AG04450 (cell line): ENCODE measurements at places on chromosomes 13 and 19. TPM values are rescaled to one million over a fixed set of nuclear protein-coding genes. Genes with fewer than 3 reads are reported as not detected.

DNA sequence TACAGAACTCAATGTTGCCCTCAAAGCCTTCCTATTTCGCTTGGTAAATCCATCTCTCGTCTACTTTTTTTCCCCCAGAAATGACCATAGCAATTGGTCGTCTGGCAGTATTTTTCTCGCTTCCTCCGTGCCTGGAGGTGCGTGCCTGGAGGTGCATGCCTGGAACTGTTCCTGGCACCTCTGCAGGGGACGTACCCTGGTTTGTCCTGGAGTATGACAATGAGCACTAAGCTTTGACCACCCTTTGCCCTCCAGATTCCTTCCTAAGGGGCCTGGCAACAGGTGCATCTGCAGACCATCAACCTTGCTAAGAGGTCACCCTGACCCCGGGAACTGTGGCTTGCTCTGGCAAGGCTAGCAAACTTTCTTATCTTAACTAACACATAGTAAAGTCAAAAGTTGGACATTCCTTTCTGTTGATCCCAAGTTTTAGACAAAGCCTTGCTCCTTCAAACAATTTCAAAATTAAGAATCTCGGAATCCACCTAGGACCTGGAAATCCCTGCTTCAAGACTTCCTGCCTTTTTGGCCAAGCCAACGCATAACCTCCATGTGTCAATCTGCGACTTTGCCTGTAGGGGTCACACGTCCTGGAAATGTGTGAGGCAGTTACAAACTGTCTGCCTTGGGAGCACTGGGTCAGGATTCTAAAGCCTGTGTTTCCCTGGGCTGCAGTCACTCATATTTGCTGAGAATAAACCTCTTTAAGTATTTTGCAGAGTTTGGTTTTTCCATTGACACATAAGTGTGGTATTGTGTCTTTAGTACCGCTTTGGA is 28.8 kb upstream of the TUBGCP3 start:
- DNase-seq, result no peak

- no peak for DNase-seq
These were observed 108.0 kb downstream of the URI1 start for GRCh38 chr19:30049846-30050667.

- DNase-seq, result no peak
These were observed 18.6 kb downstream of the GJA3 start for GRCh38 chr13:20142023-20142926.

DNA sequence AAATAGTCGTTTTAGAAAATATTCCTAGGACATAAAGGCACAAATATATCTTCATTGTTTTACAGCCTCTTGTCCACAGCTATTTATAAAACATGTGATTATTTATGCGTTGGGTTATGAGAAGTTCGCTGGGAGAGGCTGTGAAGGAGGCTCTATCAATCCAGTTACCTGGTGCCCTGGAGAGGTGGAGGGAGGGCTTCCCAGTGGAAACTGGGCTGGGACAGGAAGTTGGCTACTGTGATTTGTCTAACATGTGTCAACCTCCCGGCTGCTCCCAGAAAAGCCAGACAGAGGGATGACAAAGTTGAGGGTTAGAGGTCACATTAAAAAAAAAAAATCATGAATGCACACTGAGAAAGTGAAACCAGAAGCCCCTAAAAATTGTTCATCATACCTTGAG is 346.5 kb downstream of the ZNF536 start:
- DNase-seq, result no peak

DNA sequence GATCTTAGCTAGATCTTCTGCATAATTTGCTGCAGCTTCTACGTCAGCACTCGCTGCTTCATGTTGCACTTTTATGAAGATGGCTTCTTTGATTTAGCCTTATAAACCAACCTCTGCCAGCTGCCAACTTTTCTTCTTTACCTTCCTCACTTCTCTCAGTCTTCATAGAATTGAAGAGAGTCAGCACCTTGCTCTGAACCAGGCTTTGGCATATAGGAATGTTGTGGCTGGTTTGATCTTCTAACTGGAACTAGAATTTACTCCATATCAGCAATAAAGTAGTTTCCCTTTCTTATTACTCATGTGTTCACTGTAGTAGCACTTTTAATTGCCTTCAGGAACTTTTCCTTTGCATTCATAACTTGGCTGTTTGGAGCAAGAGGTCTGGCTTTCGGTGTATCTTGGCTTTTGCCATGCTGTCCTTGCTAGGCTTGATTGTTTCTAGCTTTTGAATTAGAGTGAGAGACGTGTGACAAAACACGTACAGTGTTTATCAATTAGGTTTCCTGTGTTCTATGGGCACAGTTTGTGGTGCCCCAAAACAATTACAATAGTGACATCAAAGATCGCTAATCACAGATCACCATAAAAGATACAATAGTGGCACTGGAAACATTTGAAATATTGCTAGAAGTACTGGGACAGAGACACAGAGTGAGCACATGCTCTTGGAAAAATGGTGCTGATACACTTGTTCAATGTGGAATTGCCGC is 50.7 kb downstream of the NDFIP2 start:
- DNase-seq, result no peak

DNA sequence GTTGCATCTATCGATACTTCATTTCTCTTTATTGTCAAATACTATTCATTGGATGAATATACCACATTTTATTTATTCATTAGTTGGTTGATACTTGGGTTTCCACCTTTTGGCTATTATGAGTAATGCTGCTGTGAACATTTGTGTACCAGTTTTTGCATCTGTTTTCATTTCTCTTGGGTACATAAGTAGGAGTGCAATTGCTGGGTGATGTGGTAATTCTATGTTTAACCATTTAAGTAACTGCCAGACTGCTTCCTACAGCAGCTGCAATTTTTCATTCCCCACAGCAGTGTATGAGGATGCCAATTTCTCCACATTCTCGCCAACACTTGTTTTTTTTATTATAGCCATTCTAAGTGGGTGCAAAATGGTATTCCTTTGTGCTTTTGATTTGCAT is 2.6 kb downstream of the KCNJ14 start:
- no peak for DNase-seq

DNA sequence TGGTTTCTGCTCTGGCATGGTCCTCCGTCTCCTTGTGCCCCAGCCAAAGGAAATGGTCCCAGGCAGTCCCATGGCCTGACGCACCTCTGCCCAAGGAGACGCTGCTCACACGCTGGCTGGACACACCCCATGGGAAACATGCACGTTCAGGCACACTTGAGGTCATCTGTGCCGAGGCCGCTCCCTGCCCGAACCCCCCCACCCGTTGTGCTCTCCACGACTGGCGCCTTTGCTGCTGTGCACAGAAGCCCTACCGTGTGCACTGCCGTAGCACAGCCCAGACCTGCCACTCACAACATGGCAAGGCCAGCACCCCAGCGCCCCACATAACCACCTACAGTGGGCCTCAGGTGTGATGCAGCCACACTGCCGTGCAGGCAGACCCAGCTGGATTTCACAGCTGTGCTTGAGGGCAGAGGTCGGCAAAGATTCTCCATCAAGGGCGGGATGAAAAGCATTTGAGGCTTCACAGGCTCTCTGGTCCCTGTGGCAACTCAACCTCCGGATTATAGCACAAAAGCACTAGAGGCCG is 65.7 kb downstream of the SPACA7 start:
- no peak for DNase-seq

GRCh38 chr19:37893845-37894575 is 12.4 kb downstream of the WDR87 start:
- DNase-seq, result no peak

DNA sequence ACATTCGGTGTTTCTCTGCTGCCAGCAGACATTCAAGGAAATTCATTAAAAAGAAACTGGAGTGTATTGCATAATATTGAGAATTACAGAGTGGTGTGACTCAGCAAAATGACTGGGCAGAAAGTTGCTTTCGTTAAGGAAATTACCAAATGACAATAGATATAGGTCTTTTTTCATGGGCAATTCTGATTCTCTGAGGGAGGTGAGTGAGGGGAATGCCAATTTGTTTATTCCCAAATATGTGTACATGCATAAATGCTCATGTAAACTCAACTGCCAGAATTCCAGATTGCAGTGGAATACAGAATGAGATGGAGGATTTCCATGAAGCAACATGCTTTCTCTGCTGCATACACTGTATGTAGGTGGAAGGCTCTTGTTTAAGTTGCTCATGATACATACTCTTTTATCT is 1730.1 kb downstream of the SLITRK5 start:
- DNase-seq, result peak; percentile 45

- DNase-seq, result no peak
These were observed 48.8 kb upstream of the RAP2A start for GRCh38 chr13:97385146-97385545.

DNA sequence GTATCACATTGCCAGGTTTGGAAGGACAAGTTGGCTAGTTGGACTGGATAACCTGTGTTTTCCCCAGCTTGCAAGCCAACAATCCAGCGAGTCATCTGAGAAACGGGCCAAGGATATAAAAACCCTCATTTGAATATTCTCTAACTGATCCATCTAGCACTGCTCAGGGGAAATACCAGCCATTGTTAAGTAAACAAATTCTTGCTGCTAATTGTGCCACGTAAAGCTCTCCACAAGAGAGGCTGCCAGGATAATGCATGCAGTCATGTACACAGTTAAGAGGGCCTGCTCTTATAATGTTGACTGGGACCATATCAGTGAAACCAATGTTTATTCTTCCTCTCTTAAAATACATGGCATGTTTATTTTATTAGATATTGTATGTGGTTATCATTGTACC is 663.2 kb upstream of the SGCG start:
- DNase-seq, result no peak

DNA sequence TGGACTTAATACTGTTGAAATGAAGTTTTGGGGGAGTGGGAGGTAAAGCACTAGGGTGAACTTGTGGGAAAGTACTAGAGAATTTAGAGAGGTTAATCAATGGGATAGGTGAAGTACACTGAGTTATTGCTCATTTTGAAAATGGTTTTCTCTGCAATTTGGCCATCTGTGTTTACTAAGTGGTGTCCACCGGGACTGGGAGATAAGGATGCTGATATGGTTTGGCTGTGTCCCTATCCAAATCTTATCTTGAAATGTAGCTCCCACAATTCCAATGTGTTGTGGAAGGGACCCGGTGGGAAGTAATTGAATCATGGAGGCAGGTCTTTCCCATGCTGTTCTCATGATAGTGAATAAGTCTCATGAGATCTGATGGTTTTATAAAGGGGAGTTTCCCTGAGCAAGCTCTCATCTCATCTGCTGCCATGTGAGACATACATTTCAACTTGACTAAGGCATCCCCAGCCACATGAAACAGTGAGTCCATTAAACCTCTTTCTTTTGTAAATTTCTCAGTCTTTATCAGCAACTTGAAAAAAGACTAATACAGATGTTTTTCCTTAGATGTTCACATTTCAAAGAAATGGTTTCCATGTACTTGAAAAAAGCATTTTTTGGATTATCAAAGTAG is 1569.4 kb upstream of the PRR20A start:
- DNase-seq, result no peak

GRCh38 chr13:42395086-42395821 is 123.3 kb downstream of the AKAP11 start:
- no peak for DNase-seq

- DNase-seq, result no peak
These were observed 26.5 kb downstream of the COMP start for GRCh38 chr19:18764591-18765051.

DNA sequence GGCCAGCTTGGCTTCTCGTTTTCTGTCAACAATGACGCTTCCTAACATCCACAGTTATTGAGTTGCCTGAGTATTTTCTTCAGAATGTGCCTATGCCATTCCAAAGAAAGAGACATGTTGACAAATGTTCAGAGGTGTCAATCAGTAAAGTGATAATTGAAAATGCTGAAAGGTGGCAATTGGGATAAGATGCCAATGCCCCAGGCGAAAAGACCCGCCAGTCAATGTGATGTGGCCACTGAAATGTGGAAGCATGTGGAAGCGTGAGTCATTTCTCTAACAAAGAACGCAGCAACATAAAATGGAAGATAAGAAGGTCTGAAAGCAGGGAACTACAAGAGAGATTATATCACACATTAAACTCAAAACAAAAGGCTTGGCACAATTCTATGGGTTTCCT is 882.2 kb upstream of the SLC10A2 start:
- DNase-seq, result no peak

DNA sequence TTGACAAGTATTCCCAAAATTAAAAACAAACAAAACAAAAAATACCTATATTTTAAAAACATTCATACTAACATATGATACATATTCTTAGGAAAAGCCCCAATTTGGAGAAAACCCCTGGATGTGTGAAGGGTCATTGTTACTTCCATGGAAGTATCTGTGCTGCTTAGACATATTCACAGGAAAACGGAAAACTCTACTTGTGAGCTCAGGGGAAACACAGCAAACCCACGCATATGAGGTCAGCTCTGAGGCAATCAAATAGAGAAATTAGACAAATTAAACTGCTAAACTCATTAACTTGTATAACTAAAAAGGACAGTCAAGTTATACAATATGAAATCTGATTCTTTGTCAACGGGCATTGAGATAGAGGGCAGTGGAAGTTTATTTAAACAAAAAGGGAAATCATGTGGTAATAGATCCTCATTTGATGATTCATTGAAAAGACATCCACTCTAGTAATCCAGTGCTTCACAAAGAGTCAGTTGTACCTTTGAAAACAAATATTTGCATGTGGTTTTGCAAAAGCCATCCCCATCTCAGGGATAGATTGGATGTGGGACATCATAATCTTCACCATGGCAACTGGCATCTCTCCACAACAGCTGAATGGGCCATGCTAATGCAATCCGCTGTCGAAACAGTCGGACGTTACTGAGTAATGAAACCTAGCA is 423.4 kb downstream of the ITGBL1 start:
- peak; percentile 0 for DNase-seq

- no peak for DNase-seq
These were observed 418 bp upstream of the ZNF709 start for GRCh38 chr19:12485052-12485416.

DNA sequence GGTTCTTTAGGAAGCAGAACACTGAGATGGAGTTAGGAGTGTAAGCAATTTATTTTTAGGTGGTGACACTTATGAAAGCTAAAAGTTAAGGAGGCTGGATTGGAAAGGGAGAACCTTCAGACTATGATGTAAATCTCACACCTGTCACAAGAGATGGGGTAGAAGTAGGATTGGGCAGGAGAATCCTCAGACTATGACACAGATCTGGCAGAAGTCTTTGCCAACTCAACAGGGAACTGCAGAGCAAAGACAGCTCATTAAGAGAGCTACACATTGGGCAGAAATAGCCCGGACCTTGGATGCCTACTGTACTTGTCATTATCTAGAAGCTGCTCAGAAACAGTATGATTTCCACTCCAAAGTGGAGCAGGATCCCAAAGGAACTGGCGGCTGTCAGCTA is 134.4 kb downstream of the DNAJC15 start:
- DNase-seq, result no peak

- no peak for DNase-seq
These were observed 511 bp downstream of the WDR88 start for GRCh38 chr19:33132425-33132824.

Gene CD177
- 0.19 and 0.41 TPM in 2 replicates for polyA plus RNA-seq

Gene MBD3
- polyA plus RNA-seq, result 21.9 and 35.4 TPM in 2 replicates

Gene LENG9
- polyA plus RNA-seq, result 0.63 and 1.3 TPM in 2 replicates

Gene KLF1
- not detected in 2 replicates for polyA plus RNA-seq

Gene CEACAM7
- not detected in 2 replicates for polyA plus RNA-seq

Gene ZNF726
- 0.84 and 0.95 TPM in 2 replicates for polyA plus RNA-seq

Gene ZNF101
- 4.3 and 4.5 TPM in 2 replicates for polyA plus RNA-seq

Gene CYP4F8
- not detected in 2 replicates for polyA plus RNA-seq

Gene LRRC25
- polyA plus RNA-seq, result 0.12 and 0.32 TPM in 2 replicates

Gene KLK12
- not detected in 2 replicates for polyA plus RNA-seq

Gene SYNGR4
- polyA plus RNA-seq, result not detected in 2 replicates

Gene LIN7B
- polyA plus RNA-seq, result 4.2 and 4.9 TPM in 2 replicates

Gene GJB6
- polyA plus RNA-seq, result not detected in 2 replicates

Gene PEAK3
- polyA plus RNA-seq, result 0.04 TPM in 1 of 2 replicates, not detected in the other

Gene ZNF835
- not detected in 2 replicates for polyA plus RNA-seq

Gene IZUMO2
- not detected in 2 replicates for polyA plus RNA-seq
